Activated CD4-positive, alpha-beta memory T cell treated with anti-CD3 and anti-CD28 coated beads for 36 hours (primary cell): ENCODE measurements at places on chromosomes 1 and 21. TPM values are rescaled to one million over a fixed set of nuclear protein-coding genes. Genes with fewer than 3 reads are reported as not detected.

- H3K4me3 ChIP-seq: no peak overlapping the region
- H3K4me1 ChIP-seq: no peaks in the 10 kb centered on the region
- no peak for DNase-seq
- H3K36me3 ChIP-seq: no peaks in the 10 kb centered on the region
- no peak overlapping the region for H3K27ac ChIP-seq
Measured at GRCh38 chr1:221635305-221635704, 106.6 kb downstream of the DUSP10 start.

DNA sequence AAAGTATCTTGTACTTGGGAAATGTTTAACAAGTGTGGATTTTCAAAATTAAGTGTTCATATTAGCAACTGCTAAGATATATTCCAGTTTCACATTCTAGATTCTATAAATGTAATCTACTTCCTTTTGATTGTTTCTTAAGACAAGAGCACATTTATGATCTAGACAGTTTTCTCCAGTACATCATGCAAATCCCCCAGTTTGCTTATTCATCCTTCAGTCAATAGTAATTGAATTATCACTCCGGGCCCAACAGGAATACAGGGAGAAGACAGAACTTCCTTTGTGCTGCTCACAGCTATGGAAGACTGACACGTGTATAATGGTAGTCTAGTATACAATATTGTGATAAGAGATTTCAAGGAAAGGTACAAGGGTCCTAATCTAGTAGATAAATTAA lies 14.5 kb downstream of the PLA2G4A start:
- H3K36me3 ChIP-seq: no peaks in the 10 kb centered on the region
- H3K27me3 ChIP-seq: peaks cover 3% of the 10 kb centered on the region
- no peaks in the 10 kb centered on the region for H3K4me1 ChIP-seq
- H3K27ac ChIP-seq: no peak overlapping the region

DNA sequence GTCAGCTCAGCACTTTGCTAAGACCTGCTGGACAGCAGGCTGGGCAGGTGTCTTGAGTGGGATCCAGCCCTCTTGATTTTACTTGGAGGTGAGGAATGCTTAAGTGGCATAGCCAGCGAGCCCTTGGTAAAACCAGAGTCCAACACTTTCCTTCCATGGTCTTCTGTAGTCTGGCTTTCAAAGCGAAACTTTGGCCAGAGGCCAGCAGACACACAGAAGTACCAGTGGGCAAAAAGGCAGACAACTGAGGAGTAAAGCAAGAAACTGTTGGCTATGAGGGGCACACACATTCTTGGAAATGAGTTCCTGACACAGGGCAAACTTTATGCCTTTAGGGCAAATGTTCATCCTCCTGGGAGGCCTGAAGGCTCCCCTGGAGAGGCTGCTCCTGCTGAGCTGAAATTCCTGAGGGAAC lies 281.0 kb upstream of the POU3F1 start:
- H3K36me3 ChIP-seq: no peaks in the 10 kb centered on the region
- peaks cover 15% of the 10 kb centered on the region for H3K27me3 ChIP-seq
- no peak overlapping the region for H3K4me3 ChIP-seq
- no peak overlapping the region for H3K27ac ChIP-seq

DNA sequence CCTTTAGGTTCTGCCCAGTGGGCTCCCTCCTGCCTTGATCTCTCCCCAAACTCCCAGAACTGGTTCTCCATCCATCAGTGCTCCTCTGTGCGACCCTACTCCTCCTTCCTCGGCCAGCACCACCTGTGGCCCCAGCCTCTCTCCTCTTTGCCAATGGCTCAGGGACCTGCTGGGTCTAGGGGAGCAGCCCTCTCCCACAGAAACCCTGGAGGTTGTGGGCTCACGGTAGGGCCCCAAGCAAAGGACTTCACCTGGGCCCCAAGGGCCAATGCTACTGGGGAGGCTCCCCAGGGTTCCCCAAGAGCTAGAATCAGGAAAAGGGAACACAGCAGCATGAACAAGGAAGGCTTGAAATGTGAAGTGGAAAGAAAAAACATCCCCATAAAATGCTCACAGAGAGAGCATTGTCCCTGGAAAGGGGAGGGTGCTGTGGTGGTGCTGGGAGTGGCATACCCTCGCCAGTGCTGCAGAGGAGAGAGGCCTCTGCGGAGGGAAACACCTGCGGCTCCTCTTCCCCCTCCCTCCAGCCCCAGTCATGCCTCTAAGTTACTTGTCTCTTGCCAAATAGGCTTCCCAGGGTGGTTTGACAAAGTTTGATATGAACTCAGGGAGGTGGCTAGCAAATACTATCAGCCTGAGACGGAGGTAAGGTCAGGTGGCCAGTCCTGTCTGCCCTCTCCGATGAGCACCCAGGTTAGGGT lies 2.5 kb downstream of the TMEM63A start:
- peaks cover 66% of the 10 kb centered on the region for H3K4me1 ChIP-seq
- peaks cover 8% of the 10 kb centered on the region for H3K36me3 ChIP-seq
- peak overlapping the region; percentile 92 for H3K27ac ChIP-seq
- no peaks in the 10 kb centered on the region for H3K27me3 ChIP-seq
- peak overlapping the region; percentile 88 for H3K4me3 ChIP-seq
- DNase-seq: peak; percentile 39

GRCh38 chr1:162753998-162754585 lies 36.4 kb upstream of the HSD17B7 start:
- no peak for DNase-seq
- H3K36me3 ChIP-seq: no peaks in the 10 kb centered on the region
- no peaks in the 10 kb centered on the region for H3K4me1 ChIP-seq
- H3K27me3 ChIP-seq: no peaks in the 10 kb centered on the region
- H3K27ac ChIP-seq: no peak overlapping the region
- H3K4me3 ChIP-seq: no peak overlapping the region

DNA sequence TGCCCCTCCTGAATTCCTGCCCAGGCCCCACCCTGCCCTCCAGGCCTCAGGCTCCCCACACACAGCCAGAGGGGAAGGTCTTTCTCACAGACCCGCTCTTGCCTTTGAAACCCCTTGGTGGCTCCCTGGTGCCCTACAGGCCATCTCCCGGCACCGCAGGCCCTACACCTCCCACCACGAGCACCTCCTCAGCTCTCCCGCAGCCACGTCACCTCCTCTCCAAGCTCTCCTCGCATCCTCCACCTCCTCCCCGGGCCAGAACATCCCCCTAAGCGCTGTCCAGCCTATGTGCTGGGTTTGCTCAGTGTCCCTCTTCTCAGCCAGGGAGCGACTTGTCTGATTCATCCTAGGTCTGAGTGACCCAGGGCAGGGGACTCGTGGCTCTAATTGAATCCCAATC lies 66.4 kb downstream of the DMRTB1 start:
- H3K36me3 ChIP-seq: no peaks in the 10 kb centered on the region
- no peak overlapping the region for H3K4me3 ChIP-seq
- H3K27ac ChIP-seq: no peak overlapping the region
- H3K27me3 ChIP-seq: peaks cover 4% of the 10 kb centered on the region
- DNase-seq: no peak
- H3K4me1 ChIP-seq: no peaks in the 10 kb centered on the region

DNA sequence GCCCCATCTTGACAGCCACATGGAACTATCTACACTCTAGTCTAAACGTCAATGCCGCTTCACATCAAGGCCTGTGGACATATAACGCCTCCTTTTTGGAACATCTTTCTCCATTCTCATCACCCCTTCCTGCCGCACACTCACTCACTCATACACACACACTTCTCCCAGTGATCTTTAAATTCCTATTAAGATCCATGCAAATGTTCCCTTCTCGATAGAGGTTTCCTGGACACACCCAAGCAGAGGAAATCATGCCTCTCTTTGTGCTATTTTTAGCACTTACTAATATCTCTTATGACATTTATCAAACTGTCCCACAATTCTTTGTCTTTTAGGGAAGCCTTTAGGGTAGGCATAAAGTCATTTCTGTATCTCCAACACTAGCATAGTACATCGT lies 28.2 kb upstream of the SLAMF9 start:
- H3K27ac ChIP-seq: no peak overlapping the region
- H3K36me3 ChIP-seq: no peaks in the 10 kb centered on the region
- DNase-seq: no peak
- peaks cover 30% of the 10 kb centered on the region for H3K27me3 ChIP-seq
- no peaks in the 10 kb centered on the region for H3K4me1 ChIP-seq

GRCh38 chr1:162019006-162019405 lies 4.7 kb downstream of the OLFML2B start:
- DNase-seq: no peak
- peaks cover 2% of the 10 kb centered on the region for H3K4me1 ChIP-seq

DNA sequence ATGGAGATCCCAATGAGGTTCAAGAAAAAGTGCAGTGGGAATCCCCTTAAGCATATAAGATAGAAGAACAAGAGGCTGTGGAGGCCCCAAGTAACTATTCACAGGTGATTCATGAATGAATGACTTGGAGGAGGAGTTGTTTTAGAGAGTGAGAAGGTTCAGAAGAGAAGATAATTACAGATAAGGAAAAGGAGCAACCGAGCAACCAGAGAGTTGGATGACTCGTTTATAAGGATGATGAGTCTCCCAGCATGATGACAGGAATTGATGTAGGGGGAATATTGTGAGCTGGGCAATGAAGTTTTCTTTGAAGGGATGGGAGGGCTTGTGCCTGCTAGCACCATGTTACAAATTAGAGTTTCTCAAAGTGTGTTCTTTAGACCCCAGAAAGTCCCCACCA lies 9.8 kb downstream of the C8A start:
- H3K27me3 ChIP-seq: peaks cover 3% of the 10 kb centered on the region
- no peaks in the 10 kb centered on the region for H3K4me1 ChIP-seq
- H3K4me3 ChIP-seq: no peak overlapping the region
- H3K27ac ChIP-seq: no peak overlapping the region
- no peak for DNase-seq

GRCh38 chr1:96708482-96708881 lies 13.1 kb upstream of the PTBP2 start:
- no peak overlapping the region for H3K27ac ChIP-seq
- H3K4me1 ChIP-seq: no peaks in the 10 kb centered on the region
- peaks cover 1% of the 10 kb centered on the region for H3K27me3 ChIP-seq

DNA sequence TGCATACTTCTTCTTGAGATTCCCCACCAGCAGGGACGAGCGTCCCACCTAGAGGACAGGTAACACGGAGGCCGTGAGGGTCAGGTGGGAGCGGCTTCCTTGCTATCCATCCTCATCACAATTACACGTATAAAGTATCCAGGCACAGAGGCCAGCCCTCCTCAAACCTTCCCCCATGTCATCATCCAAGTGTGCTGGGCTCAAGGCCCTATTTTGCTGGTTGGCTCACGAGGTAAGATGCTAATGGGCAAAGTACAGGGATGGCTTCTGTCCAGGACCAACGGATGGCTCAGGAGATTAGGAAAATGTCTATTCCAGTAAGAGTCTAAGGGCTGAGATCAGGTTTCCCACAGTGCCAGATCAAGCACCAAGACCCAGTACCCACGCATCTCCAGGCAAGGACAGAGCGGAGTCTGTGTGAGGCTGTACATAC lies 11.5 kb upstream of the A3GALT2 start:
- peaks cover 5% of the 10 kb centered on the region for H3K4me1 ChIP-seq
- peaks cover 21% of the 10 kb centered on the region for H3K36me3 ChIP-seq
- no peak overlapping the region for H3K4me3 ChIP-seq
- DNase-seq: no peak
- no peaks in the 10 kb centered on the region for H3K27me3 ChIP-seq
- no peak overlapping the region for H3K27ac ChIP-seq

DNA sequence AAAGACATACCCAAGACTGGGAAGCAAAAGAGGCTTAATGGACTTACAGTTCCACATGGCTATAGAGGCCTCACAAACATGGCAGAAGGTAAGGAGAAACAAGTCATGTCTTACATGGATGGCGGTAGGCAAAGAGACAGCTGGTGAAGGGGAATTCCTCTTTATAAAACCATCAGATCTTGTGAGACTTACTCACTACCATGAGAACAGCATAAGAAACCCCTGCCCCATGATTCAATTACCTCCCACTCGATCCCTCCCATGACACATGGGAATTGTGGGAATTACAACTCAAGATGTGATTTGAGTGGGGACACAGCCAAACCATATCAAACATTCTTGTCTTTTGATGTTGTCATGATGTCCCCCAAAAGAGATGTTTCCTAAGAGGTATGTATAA lies 103.3 kb downstream of the DUSP10 start:
- no peaks in the 10 kb centered on the region for H3K36me3 ChIP-seq
- H3K27me3 ChIP-seq: no peaks in the 10 kb centered on the region
- DNase-seq: no peak
- H3K4me1 ChIP-seq: no peaks in the 10 kb centered on the region

GRCh38 chr1:67314696-67315095 lies 7.0 kb downstream of the IL12RB2 start:
- peak overlapping the region; percentile 56 for H3K4me3 ChIP-seq
- H3K4me1 ChIP-seq: peaks cover 48% of the 10 kb centered on the region
- peaks cover 47% of the 10 kb centered on the region for H3K36me3 ChIP-seq
- H3K27me3 ChIP-seq: no peaks in the 10 kb centered on the region

DNA sequence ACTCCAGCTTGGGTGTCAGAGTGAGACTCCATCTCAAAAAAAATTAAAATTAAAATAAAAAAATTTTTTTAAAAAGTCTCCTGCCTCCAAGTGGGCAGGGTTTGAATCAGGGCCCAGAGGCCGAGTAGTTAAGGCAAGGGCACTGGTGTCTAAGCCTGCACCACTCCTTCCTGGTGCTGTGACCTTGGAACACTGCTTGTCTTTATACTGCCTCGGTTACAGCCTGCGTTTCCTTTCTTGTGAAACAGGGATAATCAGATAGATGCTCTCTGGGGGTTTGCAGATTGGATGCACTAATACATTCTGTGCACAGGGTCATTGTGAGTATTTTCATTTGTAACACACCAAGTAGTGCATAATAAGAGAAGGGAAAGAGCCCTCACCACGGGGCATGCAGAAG lies 58.4 kb upstream of the EFHD2 start:
- H3K4me1 ChIP-seq: peaks cover 38% of the 10 kb centered on the region
- no peaks in the 10 kb centered on the region for H3K36me3 ChIP-seq
- H3K27me3 ChIP-seq: peaks cover 10% of the 10 kb centered on the region
- DNase-seq: no peak

DNA sequence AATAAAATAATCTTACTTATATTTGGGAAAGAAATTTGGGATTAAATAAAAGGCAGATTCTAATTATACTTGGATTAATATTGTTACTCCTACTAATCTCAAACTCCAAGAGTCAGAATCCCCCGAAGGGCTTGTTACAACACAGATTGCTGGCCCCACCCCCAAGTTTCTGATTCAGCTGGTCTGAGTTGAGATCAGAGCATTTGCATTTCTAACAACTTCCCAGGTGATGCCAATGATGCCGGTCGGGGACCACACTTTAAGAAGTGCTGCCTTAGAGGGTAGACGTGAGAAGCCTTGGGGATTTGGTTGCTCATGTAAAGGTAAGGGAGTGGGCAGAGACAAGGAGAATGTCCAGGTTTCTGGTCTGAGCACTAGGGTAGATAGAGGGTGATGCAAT lies 47.2 kb downstream of the FMN2 start:
- no peaks in the 10 kb centered on the region for H3K27me3 ChIP-seq
- H3K4me3 ChIP-seq: no peak overlapping the region
- no peak for DNase-seq
- no peak overlapping the region for H3K27ac ChIP-seq
- H3K4me1 ChIP-seq: no peaks in the 10 kb centered on the region

GRCh38 chr1:40151457-40152079 lies 9.6 kb upstream of the RLF start:
- H3K27me3 ChIP-seq: peaks cover 10% of the 10 kb centered on the region
- no peaks in the 10 kb centered on the region for H3K36me3 ChIP-seq
- H3K27ac ChIP-seq: no peak overlapping the region
- no peak overlapping the region for H3K4me3 ChIP-seq
- peaks cover 11% of the 10 kb centered on the region for H3K4me1 ChIP-seq

The NPHS2 gene
- total RNA-seq: not detected

The SPATA46 gene
- not detected for total RNA-seq

The HFM1 gene
- not detected for total RNA-seq

The UBE2G2 gene
- total RNA-seq: 87.6 TPM

The BMP8B gene
- 0.55 TPM for total RNA-seq

The F13B gene
- total RNA-seq: not detected

The TSPEAR gene
- not detected for total RNA-seq
